ENCODE measurements at places on chromosomes 2 and 18.

- DNase-seq: no peak
Observed at GRCh38 chr18:23878336-23878900, 136.1 kb upstream of the TTC39C start.

DNA sequence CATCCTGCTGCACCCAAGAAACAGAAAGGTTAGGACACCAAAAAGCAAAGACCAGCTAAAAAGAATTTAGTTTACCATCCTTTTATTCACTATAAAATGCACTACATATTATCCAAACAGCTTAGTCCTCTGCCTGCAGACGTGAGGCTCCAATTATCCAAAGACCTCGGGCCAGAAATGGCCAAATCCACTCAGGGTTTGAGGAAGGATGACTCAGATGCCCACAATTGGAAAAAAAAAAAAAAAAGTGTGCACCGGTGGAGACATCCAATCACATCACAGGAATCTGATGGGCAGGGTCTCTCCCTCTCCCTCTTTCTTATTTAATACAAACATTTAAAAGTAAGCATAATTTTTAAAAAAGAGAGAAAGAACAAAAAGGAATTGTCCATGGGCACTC, 65.7 kb downstream of the TRABD2A start:
- no peak for DNase-seq

- DNase-seq: peak; percentile 48
Observed at GRCh38 chr2:179410552-179411356, 146.1 kb upstream of the SESTD1 start.

GRCh38 chr18:71012789-71013188, 723.9 kb downstream of the SOCS6 start:
- no peak for DNase-seq

DNA sequence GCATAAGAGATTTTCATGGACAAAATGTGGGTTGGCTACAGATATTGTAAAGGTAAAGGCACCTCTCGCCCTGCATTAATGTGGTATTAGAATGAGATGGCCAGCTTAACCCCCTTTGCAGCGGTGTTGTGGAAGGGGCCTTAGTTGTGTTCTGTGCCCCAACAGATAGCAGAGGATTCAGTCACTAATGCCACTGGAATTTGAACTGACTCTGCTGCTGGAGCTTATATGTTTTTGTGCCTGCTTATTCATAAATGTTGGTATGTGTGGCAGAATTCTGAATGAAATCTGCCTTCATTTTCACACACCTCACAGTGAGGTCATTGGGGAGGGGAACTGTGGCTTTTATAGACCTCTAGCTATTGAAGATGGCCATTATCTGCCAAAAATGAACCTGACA, 90.7 kb upstream of the ITGA6 start:
- no peak for DNase-seq

DNA sequence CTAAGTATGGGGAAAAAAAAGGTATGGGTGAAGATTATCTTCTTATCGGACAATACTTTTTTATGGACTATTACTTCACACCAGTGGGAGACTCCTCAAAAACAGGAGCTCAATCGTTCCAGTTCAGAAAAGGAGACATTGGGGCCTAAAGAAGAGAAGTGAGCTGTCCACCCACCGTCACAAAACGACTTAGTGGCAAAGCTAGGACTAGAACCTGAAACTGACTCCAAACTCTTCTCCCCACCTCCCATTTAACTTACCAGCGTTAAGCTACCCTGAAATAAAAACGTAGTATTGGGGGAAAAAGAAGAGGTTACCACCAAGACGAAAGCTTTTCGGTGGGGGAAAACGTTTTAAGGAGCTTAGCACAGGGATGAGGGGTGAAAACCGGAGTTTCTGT, 503 bp downstream of the GTF3C3 start:
- DNase-seq: no peak

GRCh38 chr2:167750675-167751074, 496.7 kb downstream of the STK39 start:
- no peak for DNase-seq

DNA sequence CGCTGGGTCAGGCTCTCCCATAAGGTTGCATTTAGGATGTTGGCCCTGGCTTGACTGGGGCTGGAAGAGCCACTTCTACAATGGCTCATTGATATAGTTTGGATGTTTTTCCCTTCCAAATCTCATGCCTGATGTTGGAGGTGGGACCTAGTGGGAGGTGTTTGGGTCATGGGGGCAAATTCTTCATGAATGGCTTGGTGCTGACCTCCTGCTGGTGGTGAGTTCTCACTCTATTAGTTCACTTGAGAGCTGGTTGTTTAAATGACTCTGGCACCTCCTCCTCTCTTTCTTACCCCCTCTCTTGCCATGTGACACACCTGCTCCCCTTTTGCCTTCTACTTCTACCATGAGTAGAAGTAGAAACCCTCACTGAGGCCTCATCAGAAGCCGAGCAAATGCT, 20.5 kb downstream of the ACOXL start:
- no peak for DNase-seq

DNA sequence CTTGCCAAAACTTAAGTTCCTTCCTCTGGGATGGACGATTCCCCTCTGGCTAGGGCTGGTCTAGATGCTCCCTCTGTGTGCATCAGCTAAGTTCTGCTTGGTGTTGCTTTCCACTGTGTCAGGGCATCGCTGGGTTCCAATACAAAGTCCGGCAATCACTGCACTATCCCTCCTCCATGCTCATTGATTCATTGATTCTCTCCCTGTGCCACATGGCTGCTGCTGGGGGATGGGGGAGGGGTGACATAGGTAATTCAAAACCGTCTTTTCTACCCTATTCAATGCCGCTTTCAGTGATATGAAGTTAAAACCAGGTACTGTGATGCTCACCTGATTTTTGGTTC, 22.8 kb downstream of the IL1RN start:
- DNase-seq: no peak

DNA sequence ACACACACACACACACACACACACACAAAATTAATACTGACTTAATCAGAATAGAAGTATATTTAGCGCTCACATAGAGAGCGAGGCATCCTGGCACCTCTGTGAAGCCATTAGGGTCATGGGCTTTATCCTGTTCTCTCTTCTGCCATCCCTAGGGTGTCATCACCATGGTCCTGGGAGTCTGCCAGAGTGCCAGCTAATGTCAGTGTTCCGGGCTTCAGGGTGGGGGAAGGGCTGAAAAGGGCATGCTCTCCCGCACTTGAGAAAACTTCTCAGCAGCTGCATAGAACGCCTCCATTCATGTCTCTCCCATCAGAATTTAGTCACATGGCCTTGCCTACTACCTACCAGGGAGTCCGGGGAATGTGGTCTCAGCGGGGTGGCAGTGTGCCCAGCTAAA, 19.7 kb upstream of the DYNC2LI1 start:
- no peak for DNase-seq

- no peak for DNase-seq
Observed at GRCh38 chr18:76736309-76736708, 86.0 kb upstream of the ZNF236 start.

DNA sequence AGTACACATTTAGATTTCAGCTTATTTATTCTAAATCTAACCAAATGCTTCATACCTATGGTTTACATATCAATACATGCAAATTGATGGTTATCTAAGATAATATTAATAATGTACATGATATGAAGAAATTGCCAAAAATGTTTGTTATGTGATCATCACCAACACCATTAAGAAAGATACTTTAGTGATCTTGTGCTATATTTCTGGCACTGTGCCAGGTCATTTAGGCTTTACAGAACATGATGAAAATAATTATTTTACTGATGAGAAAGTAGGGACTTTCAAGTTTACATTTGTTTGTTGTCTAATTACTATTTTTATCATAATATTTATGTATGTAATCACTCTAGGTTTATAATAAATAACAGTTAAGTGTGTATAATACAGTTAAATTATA, 158.3 kb downstream of the GULP1 start:
- no peak for DNase-seq
